ENCODE measurements at places on chromosomes 12 and 14.
A peak's percentile ranks its signal among the peaks of the same experiment; 100 is the strongest.

- peak; percentile 72 for DNase-seq
Observed at GRCh38 chr14:67285876-67286452, 44.7 kb downstream of the PALS1 start.

GRCh38 chr12:62794218-62794583, 140.7 kb downstream of the PPM1H start:
- no peak for DNase-seq

- no peak for DNase-seq
Observed at GRCh38 chr12:99332936-99333591, 314.5 kb upstream of the GARIN6 start.

- no peak for DNase-seq
Observed at GRCh38 chr12:111404362-111405148, 1.2 kb upstream of the SH2B3 start.

DNA sequence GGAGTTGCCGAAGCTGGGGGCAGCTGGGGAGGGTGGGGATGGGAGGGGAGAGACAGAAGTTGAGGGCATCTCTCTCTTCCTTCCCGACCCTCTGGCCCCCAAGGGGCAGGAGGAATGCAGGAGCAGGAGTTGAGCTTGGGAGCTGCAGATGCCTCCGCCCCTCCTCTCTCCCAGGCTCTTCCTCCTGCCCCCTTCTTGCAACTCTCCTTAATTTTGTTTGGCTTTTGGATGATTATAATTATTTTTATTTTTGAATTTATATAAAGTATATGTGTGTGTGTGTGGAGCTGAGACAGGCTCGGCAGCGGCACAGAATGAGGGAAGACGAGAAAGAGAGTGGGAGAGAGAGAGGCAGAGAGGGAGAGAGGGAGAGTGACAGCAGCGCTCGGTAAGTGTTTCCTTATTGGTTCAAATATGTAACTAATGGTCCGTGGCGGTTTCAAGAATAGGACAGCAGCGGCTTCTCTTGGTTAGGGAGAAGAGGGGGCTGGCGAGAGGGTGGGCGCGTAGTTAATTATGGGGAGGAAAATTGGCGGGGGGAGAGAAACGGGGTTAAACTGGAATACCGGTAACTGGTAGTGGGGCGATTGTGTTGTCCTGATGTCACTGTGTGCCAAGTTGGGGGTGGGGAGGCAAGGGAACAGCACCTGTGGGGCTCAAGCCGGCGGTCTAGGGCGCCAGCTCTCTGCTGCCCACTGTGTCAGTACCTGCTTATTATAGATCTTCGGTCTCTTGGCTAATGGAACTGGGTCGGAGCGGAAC, 8.4 kb downstream of the HOXC8 start:
- no peak for DNase-seq

DNA sequence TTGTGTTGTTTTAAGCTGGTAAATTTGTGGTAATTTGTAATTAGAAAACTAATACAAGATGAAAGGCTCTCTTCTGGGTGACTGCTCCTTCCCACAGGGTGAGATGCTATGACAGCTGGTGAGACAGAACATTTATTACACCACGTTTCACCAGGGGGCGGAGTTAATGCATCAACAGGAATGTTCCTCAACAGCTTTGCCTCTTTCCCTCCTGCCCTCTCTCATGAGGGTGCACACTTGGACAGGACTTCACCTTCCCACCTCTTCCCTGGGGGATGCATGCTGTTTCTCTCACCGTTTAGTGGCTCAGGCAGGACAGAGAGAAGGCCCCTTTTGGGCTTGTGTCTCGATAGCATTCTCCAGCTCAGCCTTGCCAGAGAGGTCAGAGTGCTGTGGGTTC, 13.4 kb upstream of the PPP1R1A start:
- peak; percentile 40 for DNase-seq

DNA sequence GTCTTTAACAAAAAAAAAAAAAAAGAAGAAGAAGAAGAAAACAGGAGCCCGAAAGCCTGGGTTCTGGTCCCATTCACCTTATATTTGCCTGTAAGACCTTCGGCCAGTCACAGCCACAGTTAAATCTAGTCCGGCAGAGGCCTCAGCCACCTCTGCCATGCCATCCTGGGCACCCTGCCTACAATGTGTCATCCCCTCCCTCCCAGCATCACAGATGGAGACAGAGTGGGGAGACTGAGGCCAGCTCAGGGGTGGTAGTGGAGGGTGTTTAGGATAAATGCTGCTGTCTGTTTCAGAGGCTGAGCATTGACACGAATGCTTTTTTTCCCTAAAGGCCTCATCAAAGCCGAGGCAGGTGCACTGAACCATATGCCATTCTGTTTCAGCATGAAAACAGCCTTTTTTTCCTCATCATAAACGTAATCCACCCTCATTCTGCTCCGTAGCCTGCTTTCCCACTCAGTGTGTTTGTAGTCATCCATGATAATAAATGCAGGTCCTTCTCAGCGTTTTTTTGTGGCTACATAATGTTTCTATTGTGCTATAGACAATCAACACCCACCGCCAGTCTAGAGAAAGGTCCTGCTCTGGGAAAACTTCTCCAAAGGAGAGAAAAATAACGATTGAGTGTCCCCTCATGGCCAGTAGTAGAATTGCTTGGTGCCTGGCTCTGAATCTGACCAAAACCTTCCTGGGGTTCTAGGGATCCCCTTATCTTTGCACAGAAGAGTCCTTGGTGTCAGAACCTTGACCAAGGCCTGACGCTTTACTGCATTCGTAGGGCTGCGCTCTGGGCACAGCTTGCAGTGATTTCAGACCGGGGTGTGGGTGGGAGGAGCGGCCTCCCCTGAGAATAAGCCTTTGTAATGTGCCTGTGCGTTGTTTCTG, 41.1 kb upstream of the TSPAN9 start:
- DNase-seq = peak; percentile 32

GRCh38 chr12:67483871-67484554, 164.5 kb upstream of the DYRK2 start:
- DNase-seq = no peak

DNA sequence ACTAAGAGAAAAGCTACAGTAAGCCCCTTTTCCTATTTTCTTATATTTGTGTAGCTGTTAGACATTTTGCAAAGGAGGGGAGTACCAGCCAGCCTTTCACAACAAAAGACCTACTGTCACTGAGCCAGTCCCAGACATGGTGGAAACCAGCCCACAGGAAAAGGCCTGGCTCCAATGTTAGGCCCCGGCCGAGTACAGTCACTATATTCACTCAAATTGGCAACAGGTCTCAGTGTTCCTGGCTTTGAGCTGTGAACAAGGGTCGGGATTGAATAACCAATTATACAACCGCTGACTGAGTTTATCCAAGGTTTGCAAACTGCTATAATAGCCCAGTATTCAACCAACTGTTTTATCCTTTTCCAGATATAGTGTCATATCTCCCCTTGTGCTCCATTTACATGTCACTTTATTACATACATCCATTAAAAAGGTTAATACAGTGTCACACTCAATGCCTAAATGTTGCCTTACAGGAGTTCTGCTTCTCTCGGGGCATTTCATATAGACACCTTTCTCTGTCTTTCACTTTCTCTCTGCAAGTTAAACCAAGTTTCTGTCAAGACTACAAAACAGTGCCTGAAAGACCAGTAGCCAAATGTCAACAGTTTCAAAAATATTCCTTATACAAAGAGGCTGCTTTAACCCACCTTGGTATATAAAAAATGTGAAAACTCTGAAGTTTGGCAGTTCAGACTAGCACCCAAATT, 178.1 kb downstream of the SOX5 start:
- DNase-seq = no peak

DNA sequence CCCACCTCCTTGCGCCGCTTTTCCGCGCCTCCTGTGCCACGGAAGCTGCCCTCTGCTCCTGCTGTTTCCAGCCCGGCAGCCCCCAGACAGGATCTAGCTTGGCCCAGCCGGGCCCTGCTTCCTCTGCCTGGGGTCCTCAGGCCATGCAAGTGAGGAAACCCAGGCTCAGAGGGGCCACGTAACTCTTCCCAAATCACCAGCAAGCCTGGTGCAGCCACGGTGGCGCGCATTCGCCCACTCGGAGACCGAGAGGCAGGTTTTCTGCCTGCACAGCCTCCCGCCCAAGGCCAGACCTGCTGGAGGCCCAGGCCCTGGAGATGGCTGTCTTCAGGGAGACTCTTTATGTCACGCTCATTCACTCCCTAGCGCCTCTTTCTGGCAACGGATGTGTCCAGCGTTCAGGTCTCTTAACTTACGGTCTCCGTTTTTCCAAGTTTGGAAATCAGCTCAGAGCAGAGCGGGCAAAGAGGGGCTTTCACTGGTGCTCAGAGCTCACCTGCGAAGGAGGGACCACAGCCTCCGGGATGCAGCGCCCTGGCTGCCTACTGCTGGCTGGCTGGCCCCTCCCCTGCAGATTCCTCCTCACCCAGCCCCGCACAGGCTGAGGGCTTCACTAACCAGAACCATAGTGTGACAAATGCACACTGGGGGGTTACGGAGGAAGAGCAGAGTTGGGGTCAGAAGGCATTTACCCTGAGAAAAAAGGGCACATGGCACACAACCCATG, 20.6 kb upstream of the CEP170B start:
- no peak for DNase-seq

DNA sequence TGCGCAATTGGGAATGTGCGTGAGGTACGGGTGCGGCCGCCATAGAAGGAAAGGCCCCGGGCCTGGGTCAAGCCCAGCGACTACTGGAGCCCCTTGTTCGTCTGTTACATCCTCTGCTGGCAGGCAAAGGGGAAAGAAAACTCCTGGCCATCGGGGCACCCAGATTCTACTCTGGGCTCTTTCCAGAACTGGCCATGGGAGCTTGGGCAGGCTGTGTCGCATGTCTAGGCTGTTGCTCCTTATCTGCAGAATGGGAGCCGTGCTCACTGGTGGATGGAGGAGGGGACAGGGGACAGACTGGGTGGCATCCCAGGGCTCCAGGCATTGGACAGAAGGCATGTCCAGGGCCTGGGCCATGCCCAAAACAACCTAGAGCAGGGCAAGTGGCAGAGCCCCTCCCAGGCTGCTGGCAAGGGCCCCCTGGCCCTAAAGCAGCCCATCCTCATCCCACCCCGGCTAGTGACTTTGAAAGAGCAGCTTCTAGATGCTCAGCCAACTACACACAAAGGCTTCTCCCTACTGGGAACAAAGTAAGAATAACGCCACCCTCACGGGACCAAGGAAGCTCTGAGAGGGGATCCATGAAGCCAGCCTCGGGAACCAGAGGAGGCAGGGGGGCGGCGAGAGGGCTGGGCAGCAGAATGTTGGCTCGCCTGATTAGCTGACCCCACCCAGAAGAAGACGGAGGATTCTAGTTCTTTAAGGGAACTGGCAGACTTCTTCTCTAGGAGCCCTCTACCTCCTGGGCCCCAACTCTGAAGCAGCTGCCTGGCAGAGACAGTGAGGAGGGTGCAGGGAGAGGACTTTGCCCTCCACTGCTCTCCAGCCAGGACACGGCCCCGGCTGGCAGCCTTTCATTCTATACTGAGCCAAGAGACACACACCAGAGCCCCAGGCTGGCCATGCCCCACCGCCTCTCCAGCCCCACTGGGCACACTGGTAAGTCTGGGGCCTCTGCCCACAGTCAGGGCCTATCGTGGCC, 96.8 kb downstream of the SINHCAF start:
- DNase-seq = no peak

GRCh38 chr14:72052356-72052755, 120.1 kb downstream of the RGS6 start:
- DNase-seq = no peak

DNA sequence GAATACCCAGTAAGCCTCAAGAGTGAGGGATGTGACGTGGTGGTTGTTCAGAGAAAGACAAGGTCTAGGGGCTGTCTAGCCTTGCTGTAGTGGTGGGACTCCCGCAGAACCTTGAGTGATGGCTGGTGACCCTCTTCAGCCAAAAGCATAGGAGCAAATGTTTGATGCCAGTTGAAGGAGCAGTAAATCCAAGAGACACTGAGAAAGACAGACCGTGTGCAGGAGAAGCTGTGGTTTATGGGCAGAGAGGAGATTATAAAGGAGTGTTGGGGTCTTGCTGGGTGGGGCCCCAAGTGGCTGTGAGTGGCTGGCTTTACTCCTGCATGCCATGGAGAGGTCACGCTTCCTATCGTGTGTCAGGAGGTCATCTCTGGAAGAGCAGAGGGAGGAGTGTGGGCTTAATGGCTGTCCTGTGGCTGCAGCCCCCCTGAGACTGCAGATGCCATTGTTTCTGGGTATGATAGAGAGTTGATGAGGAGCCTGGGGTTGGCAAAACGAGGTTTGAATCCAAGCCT, 152.0 kb upstream of the CCND2 start:
- no peak for DNase-seq

- DNase-seq = no peak
Observed at GRCh38 chr12:26728205-26729050, 104.6 kb downstream of the ITPR2 start.
